ENCODE measurements at places on chromosomes 2 and 18.

GRCh38 chr2:112582314-112582746 lies 2.1 kb upstream of the CHCHD5 start:
- peak; percentile 68 for DNase-seq

GRCh38 chr2:60280238-60280637 lies 273.2 kb downstream of the BCL11A start:
- DNase-seq: no peak

GRCh38 chr2:241003369-241003768 lies 5.0 kb downstream of the SNED1 start:
- DNase-seq: no peak

- DNase-seq: no peak
These were observed 50.5 kb upstream of the ITPRID2 start for GRCh38 chr2:181841079-181841478.

- no peak for DNase-seq
These were observed 55.9 kb downstream of the SDC1 start for GRCh38 chr2:20168727-20169696.

- DNase-seq: no peak
These were observed 53.9 kb upstream of the PXDN start for GRCh38 chr2:1798115-1798784.

GRCh38 chr2:96103761-96104486 lies 12.4 kb downstream of the ADRA2B start:
- DNase-seq: no peak

DNA sequence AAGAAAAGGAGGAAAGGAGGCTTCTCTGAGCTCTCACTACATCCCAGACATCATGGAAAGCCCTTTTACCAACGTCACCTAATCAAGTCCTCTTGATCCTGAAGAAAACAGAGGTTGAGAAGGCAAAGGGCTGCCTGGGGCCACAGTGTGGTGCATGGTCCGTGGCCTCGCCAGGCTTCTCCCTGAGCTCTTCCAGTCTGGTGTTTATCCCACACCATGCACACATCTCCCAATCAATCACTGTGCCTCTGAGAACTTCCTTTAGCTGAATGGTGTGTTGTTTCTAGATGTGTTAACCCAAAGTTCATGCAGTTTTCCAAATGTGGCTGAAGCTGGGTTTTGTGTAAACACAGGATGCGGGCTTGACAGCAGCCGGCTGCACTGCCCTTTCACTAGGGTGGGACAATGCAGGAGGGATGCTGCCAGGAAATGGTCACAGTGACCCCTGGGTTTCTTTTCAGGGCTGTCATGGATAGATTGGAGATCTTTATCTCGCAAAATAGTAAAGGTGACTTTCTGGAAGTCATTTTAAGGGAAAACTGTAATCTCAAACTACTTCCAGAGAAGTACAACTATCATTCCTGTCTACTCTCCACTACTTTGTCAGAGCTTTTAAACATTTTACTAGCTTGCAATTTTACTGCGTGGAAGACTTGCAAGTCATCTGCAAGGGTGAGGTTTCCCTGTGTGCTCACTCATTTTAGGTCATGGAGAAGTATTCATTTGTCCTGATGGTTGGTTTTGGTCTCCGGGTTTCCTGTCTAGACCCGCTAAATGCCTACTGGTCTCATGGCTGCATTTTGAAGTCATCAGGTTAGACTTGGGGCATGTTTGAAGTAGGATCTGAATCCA lies 54.6 kb downstream of the IL1R2 start:
- no peak for DNase-seq

DNA sequence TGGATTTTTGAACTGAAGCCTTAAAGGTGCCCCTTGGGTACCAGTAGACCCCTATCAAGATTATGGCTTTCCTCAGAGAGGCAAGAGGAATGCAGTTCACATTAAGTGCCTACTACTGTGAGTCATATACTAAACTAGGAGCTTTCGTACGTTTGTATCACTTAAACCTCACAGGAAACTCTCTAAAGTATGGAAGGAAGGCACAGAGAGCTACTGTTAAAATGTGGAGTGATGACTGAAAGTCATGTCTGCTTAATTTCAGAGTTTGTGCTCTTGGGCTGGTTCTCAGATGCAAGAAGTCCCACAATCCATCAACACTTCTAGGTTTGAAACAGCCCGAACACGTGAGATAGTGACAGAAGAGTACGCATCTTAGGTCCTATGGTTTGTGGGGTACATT lies 4.7 kb downstream of the PLCL1 start:
- DNase-seq: no peak

GRCh38 chr2:26184555-26185303 lies 11.8 kb downstream of the GAREM2 start:
- peak; percentile 66 for DNase-seq

GRCh38 chr2:85550486-85550885 lies 10.8 kb downstream of the GGCX start:
- DNase-seq: no peak

GRCh38 chr2:219274361-219274921 lies 4.7 kb upstream of the DNAJB2 start:
- DNase-seq: no peak

DNA sequence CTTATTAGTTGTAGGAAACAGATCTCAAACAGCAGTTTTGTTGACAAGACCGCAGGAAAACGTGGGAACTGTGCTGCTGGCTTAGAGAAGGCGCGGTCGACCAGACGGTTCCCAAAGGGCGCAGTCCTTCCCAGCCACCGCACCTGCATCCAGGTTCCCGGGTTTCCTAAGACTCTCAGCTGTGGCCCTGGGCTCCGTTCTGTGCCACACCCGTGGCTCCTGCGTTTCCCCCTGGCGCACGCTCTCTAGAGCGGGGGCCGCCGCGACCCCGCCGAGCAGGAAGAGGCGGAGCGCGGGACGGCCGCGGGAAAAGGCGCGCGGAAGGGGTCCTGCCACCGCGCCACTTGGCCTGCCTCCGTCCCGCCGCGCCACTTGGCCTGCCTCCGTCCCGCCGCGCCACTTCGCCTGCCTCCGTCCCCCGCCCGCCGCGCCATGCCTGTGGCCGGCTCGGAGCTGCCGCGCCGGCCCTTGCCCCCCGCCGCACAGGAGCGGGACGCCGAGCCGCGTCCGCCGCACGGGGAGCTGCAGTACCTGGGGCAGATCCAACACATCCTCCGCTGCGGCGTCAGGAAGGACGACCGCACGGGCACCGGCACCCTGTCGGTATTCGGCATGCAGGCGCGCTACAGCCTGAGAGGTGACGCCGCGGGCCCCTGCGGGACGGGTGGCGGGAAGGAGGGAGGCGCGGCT lies at the start of gene TYMS:
TYMS (plus strand) TSS at position 343 of the 690 bp plus-strand sequence; CDS start at position 433, 90 bp downstream.
- peak; percentile 86 for DNase-seq

DNA sequence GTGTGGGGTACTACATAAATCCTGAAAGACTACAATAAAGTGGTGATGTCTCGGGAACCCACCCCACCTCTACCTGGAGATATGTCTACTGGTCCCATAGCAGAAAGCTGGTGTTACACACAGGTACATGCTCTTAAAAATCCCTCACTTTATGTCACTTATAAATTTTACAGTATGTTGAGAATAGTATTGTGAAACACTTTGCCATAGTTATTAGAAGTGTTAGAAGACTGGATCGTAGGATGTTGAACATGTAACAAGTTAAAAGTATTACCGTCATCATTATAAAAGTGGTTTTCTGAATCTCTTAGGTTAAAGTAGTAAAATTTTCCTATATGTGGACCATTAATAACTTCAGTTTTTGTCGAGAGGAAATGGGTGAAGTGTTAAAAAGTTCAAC lies 48.6 kb downstream of the SPOPL start:
- no peak for DNase-seq

GRCh38 chr18:60027397-60027796 lies 127.6 kb downstream of the PMAIP1 start:
- no peak for DNase-seq

GRCh38 chr2:119718501-119719260 lies 39.7 kb downstream of the TMEM177 start:
- DNase-seq: no peak

DNA sequence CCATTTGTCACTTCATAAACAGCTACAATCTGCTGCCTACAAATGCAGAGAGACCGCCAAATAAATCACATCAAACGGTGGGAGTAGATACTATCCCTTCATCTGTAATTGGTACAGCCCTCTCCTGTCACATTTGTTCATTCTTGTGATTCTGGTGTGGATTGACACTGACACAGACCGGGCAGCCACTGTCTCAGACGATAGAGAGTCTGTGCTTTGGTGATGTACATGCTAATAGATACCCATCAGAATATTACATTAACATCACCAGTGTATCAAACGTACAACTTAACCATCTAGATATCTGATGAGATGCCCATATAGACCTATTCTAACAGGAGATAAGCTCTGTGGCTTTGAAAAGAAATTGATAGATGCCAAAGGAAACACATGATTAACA lies 419.7 kb upstream of the ZEB2 start:
- no peak for DNase-seq

GRCh38 chr2:181468811-181469210 lies 11.6 kb downstream of the ITGA4 start:
- DNase-seq: no peak

GRCh38 chr2:50930726-50931125 lies 101.2 kb downstream of the NRXN1 start:
- DNase-seq: no peak

GRCh38 chr2:70671092-70671675 lies 96.8 kb downstream of the ADD2 start:
- DNase-seq: no peak

DNA sequence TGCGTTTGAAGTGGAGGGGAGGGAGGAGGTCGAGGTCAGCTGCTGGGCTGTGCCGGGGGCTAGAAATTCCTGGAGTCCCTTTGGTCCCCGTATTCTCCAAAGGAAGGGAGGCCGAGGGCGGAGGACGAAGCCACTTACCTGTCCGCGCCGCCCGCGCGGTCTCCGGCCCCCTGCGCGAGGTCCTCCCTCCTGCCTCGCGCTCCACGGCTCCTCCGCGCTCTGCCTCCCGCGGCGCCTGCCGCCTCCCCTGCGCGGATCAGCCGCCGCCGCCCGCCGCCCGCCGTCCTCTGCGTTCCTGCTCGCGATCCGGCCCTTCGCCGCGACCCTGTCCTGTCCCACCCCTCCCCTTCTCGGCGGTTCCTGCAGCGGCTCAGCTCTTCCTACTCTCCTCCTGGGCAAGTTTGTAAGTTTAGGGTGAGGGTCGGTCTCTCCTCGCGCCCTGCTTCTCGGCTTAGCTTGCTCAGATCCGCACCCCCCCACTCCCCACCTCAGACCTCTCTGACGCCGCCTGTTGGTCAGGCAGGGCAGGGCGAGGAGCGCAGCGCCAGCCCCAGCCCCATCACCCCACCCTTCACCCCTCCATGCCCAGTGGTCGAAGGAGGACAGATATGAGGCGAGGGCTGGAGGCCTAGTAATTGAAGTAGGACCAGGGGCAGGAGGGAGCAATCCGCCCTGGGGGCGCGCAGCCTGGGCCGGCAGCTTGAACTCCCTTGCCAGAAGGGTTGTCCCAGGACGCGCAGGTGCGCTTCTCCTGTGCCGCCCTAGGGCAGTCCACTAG lies 9.7 kb upstream of the SKOR2 start:
- DNase-seq: no peak

- no peak for DNase-seq
These were observed 1.6 kb downstream of the COBLL1 start for GRCh38 chr2:164839914-164840457.

DNA sequence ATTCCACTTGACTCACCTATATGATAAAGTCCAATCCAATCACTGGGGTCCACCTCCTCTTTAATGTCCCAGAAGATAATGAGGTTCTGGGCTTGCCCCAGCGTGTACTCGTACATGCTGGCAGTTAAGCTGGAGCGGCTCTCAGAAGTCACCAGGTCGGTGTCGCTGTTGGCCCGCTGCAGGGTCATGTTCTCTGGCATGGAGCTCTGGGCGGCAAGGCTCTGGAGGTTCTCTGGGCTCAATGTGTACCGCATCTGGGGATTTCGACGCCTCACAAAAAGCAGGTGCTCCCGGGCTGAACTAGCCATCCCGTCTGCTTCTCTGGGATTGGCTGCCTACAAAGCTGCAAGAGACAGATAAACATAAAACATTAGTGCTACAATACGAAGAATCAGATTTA lies 206.4 kb upstream of the CCDC150 start:
- no peak for DNase-seq

DNA sequence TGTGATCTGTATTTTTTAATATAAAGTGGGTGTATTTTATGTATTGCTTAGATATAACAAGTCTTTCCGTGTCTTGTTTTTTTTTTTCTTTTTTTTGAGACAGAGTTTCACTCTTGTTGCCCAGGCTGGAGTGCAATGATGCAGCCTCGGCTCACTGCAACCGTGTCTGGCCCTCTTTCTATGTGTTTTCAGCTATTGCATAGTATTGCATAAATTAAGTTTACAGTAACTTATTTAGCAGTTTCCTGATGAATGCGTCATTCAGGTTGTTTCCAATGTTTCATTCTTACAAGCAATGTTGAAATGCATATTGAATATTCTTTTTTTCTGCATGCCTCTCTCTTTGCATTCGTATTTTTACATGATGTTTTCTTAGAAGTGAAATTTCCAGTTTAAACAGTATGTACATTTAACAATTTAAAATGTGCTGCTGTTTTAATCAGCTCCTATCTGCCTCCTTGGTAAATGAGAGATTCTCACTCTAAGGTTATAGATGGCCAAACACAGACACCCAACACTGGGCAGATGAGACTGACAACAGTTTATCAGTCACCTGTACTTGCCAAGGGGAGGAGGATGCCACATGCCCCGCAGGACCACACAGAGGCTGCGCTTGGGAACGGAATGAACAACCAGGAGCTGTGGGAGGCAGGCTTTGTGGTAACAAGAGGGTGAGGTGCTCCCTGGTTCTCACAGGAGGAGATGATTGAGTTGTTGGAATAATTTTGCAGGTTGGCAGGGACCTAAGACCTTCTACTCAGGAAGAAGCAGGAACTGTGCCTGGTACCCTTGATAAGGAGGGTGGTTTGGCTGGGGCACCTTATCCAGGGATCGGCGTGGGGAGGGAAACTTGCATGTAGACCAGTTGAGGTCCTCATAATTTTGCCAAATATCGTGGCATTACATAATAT lies 7.5 kb downstream of the SLC9A4 start:
- DNase-seq: no peak

DNA sequence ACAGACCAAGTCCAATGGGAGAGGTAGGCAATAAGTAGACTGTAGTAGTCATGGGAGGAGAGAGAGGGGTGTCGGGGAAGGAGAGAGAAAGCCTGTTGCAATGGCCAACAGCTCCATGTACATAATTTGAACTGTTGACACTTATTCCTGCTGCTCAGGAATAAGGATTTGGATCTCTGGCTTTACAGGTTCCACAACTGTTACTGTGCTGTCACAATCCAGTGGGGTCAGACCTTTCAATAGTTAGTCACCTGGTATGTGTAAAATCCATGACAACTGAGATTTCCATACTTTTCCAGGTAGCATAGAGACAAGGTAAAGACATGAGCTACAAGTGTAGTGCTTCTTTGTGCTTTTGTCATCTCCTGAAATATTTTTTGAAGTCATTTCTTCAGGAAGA lies 47.5 kb upstream of the RIOK3 start:
- DNase-seq: no peak

DNA sequence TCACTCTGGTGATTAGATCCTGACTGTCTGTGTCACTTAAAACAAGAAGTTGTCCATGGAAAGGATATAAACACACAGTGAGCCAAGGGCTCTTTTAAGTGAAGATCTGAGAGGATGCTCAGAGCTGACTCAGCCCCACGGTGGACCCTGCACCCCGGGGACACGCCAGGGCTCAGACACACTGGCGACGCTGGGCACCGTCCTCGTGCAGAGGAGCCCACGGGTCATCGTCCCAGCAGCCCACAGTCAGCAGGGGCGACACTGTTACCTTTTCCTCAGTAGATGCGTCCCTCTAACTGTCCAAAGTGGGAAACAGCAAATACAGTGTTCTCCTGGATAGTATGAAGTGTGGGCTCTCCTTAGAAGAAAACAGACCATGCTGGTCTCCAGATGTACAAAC lies 225.6 kb downstream of the HDAC4 start:
- DNase-seq: no peak

All from NCI-H2227 treated with DMSO at 0.1 percent for 48 hours (cell line).